Inflammatory macrophage treated with lipopolysaccharide for 4 hours (primary cell): ENCODE measurements at places on chromosomes 2 and 18.

- no peak for DNase-seq
These were observed 72.5 kb downstream of the GULP1 start for GRCh38 chr2:188364033-188364630.

GRCh38 chr2:47422560-47422959 lies 19.6 kb downstream of the MSH2 start:
- no peak for DNase-seq

- DNase-seq: no peak
These were observed 38.3 kb downstream of the KLHL29 start for GRCh38 chr2:23423062-23423872.

GRCh38 chr18:75267643-75268363 lies 57.2 kb downstream of the TSHZ1 start:
- peak; percentile 44 for DNase-seq

DNA sequence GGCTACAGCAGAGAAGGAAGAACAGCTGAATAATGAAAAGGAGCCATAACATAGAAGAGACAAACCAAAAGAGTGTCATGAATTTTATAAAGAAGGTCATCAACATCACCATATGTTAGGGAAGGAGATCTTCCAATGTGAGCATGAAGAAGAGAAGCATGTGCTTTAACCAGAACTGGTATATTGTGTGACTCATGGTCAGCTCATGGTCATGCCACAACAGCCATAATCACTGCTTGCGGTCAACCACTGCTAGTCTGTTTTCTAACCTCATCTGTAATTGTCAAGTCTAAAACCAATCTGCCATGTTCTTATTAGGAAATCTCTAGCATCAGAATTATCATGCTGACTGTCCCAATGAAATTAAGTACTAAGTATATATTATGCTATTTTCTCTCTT lies 204.1 kb upstream of the VRK2 start:
- no peak for DNase-seq

DNA sequence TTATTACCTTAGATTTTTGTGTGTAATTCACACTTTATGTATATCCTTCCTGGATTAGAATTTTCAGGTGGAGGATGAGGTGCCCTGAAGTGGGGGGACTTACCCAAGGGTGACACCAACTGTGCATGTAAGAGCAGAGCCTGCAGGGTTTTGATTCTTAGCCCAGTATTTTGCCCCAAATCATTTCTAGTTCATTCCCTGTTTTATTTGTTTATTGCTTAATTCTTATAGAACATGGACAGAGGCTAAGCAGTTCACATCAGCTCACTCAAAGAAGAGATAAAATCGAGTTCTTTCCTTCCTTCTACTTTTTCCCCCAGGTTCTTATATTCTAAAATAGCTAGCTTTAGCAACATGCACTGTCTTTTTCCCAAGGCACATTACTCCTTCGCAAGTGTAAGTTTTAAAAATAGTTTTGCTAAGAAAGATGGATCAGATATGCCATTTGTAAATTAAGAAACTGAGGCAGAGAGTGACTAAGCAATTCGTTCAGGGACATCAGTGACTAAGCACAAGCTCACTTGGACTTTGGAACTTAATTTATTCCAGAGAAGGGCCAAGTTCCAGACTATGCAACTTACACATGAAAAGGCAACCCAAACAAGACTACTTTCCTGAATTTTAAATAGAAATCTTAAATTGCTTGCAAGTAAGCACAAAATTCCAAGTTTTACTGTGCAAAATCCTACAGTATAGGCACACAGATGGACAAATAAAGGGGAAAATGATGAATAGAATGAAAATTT lies 427.9 kb upstream of the POU3F3 start:
- no peak for DNase-seq

DNA sequence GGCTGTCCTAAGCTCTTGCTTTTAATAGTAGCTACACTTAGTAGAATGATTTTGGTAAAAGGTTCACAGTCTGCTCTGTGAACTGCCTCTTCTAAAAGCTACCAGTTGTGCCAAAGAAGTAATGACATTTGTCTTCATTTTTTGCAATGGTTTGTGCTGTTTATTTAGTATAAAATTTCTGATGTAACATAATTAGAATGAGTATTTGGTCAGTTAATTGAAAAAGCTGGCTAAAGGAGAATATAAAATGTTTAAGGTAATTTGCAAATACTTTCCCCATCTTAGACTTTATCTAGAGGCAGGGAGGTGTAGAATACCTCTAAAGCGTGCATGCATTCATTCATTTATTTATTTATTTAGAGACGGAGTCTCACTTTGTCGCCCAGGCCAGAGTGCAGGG lies 71.3 kb downstream of the PHLPP1 start:
- no peak for DNase-seq

DNA sequence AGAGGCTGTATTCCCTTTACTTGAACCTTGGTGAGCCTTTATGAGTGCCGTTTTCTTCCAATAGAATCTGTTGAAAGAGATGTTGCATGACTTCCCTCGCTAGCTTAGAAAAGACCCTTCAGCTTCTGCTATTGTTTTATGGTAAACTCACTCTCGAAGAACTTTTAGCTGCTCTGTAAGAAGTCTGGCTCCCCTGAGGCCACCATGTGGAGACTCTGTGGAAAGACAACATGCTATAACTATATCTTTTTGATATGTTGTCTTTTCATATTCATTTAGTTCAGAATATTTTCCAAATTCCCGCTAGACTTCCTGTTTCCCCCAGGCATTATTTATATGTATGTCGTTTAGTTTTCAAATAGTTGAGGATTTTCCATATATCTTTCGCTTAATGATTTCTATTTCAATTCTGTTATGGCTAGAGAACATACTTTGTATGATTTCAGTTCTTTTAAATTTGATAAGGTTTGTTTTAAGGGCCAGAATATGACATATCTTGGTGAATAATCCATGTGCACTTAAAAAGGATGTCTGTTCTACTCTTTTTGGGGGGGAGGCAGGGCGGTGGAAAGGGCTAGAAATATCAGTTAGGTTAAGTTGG lies 64.1 kb downstream of the PTPN4 start:
- DNase-seq: peak; percentile 38

DNA sequence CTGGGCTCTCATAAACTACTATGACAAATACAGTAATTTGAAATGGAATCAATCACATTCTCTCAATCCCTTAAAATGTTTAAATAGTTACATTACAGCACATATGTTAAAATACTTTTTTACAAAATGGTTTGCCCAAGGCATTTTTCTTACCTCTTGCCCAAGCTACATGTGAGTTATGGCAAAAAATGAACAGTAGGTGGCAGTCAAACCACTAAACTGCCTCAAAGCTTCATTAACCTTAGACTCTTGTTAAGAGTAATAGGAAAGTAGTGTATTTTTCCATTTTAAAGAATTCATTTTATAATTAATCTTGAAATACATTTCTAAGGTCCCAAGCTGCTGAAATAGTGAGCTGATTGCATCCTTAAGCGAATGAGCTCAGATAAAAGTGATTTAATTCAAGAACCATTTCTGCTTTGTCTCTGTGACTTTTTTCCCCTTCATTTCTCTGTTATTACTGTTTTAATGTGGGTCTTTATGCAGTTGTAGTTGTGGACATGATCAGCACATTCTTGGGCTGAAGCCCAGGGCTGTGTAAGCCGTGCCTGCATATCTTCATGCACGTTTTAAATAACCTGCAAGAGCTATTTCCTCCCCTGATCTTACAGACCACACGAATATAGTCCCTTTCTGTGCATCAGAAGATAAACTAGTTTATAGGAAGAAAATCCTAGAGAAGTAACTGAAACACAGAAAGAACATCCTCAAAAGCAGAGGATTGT lies 311.8 kb downstream of the LNPK start:
- peak; percentile 49 for DNase-seq

- DNase-seq: peak; percentile 100
These were observed 3.1 kb upstream of the KYNU start for GRCh38 chr2:142874293-142874814.

GRCh38 chr2:124201713-124202112 lies 176.6 kb downstream of the CNTNAP5 start:
- no peak for DNase-seq

DNA sequence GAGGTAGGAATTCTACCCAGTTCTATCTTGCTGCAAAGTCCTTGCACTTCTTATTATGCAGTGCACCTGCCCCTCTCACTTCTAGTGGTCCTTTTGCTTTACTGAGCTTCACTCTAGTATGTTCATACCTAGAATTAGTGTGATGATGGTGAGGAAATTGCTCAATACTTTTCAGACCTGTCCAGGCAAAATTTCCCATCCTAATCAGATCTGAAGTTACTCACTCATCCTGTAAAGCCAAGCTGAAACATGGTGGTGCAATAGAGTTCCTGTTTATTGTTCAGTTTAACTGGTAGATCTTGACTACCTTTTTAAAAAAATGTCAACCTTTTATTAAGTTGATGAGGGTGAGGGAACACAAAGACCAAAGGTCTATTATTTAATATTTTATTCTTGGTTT lies 12.6 kb upstream of the FIGN start:
- DNase-seq: no peak

DNA sequence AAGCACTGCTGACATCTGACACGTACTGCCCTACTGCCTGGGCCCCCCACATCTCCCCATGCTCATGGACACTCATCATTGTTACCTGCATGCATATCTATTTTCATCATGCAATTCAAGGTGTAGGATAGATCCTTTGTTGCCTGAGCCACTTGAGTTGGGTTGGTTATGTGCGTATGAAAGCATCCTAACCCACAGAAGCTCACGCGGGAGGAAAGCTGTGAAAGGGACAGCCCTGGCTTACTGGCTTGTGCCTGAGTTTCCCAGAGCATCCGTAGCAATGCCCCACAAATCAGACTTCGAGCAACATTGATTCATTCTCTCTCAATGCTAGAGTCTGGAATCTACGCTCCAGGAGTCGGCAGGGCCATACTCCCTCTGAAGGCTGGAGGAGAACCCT lies 285.5 kb downstream of the PHLPP1 start:
- no peak for DNase-seq

- no peak for DNase-seq
These were observed 86.6 kb upstream of the EPC2 start for GRCh38 chr2:148557844-148558436.

GRCh38 chr2:122710049-122710448 lies 954.6 kb downstream of the TSN start:
- DNase-seq: no peak

DNA sequence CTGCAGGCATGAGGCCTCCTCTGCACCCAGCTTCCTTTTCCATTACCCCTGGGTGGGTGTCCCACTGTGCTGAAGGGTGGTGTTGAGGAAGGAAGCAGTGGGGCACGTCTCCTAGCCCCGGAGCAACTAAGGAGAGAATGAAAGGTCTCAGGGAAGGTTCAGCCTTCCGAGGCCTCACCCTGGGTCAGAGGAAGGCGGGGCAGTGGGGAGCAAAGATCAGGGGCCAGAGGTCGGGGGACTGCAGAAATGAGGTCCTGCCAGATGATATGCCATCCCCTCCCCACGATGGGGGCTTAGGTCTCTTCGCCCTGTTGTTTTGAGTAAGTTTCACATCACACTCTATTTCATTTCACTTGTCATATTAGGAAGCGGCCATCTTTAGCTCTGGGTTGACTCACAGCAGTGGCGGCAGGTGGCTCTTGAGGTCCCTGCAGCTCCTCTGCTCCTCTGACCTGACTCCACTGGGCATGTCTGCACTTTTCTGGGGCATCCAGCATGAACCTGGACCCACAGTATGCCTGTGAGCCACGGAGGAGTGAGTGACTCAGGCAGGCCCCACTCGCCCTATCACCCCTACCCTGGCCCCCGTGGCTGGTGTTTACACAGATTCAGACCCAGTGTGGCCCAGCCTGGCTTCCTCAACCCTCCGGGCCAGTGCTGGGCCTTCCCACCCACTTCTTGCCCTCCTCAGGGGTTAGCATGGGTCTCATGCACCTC lies 153.7 kb upstream of the SMAD2 start:
- no peak for DNase-seq

DNA sequence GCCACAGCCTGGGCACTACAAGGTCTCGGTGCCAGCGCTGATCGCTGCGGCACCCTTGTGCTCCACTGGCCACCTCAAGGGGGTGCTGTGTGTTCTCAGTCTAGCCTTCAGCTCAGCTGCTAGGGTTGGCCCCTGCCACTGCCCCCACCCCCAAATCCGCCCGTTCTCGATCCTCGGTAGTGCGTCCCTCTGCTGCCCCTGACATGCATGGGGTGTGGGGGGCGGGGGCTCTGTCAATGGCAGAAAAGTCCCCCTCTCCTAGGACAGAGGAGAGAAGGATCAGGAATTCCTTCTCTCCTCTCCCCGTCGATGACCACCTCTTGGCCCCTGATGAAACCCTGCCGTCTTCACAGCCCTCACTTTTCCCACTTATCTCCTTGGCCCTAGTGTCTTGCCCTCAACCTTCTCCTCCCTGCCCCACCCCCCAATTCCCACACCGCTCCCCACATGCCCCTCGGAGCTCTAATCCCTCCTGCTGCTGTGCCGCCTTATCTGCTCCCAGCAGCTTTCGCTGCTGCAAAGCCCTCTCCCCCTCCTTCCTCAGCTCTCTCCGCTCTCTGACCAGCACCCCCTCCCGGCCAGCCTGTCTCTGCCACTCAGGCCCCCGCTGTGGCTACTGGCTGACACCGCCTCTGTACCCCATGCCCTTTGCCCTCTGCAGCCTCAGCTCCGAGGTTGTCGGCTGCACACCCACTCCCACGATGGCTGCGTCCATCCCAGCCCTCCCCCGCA lies 4.3 kb upstream of the ASIC4 start:
- DNase-seq: peak; percentile 42

DNA sequence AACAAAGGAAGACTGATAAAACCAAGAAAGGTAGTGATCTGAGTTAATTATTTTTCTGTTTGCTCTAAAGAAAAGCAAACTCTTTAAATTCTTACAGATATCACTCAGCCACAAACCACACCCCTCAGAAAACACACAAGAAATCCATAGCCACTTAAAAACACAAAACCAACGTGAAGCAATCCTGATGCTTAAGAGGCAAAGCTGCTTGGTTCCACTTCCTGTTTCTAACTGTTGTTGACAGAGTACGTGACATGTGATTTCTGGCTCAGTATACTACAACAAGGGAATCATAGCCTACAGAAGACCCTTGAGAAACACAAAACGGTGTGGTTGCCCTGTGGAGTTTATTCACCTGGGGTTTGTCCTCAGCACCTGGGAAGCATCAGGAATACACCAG lies 240.9 kb upstream of the APCDD1 start:
- peak; percentile 97 for DNase-seq

GRCh38 chr2:46967990-46968647 lies 52.5 kb upstream of the MCFD2 start:
- DNase-seq: peak; percentile 52
